ENCODE measurements at places on chromosomes 5 and 9.

- DNase-seq: no peak
Measured at GRCh38 chr9:132059361-132059760, 20.3 kb downstream of the MED27 start.

- DNase-seq: no peak
Measured at GRCh38 chr5:21711866-21712758, 1141.0 kb downstream of the CDH12 start.

- no peak for DNase-seq
Measured at GRCh38 chr9:27475057-27475595, 49.0 kb upstream of the IFNK start.

- DNase-seq: peak; percentile 77
Measured at GRCh38 chr9:134378901-134379338, 52.7 kb downstream of the RXRA start.

DNA sequence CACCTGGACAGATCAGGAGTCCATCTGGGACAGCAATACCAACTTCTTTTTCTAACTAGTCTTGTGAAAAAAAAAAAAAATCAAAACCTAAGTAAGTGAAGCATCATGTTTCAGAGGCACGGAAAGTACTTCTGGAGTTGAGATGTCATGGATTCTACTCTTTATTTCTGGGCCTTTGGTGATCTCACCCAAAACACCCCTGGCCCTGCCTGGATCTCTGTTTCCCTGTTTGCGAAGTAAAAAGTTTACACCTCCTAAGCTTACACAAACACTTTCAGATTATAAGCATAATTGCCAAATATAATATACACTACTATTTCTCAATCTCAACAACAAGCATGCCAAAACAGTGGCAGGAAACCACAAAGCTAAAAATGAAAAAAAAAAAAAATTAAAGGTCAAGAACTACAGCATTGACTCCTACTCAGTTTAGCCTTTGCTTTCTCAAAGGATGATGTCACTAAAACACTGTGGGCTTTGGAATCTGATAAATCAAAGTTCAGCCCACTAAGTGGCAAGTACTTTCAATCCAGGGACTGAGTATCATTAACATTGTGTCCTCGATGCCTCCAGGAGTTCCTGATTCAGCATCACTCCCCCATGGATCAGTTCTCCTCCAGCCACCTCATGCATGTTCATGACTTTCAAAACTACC, 291.9 kb downstream of the NFIB start:
- peak; percentile 51 for DNase-seq

Data from LHCN-M2 (cell line).